ENCODE measurements at places on chromosomes 11 and 22.

GRCh38 chr11:94825031-94825430 lies 56.9 kb downstream of the AMOTL1 start:
- no peak for DNase-seq

DNA sequence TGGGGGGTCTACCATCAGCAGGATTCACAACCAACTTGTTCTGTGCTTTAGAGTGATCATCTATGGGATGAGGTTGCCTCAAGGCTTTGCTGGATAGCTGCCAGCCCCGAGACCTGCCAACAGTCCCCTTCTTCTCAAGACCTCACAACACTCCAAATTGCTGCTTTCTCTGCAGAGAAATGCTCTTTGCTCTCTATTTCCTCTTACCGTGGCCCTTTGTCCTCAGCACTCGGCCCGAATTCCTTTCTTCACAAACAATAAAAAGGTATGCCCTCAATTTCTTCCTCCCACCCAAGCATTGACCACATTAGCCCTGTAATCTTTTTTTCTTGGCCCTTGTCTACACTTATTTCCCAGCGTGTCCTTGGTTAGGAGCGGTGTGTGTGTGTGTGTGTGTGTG lies 147.4 kb upstream of the SNX19 start:
- DNase-seq = no peak

DNA sequence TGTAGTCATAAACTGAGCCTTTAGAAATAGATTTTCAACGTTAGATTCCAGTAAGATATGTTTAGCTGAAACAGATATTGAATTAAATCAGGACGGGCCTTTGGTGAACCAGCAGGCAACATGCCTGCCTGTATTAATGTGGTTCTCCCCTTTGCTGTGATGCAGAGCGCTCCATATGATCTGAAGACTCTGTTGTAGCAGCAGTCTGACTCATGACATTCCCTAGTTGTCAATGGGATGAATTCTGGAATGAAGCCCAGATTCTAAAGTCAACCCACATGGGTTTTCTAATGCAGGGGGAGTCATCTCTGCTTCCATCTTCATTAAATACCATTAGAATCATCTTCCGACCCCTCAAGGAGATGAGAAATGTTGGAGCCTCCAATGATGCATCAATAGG lies 864.5 kb downstream of the NTM start:
- DNase-seq = no peak

DNA sequence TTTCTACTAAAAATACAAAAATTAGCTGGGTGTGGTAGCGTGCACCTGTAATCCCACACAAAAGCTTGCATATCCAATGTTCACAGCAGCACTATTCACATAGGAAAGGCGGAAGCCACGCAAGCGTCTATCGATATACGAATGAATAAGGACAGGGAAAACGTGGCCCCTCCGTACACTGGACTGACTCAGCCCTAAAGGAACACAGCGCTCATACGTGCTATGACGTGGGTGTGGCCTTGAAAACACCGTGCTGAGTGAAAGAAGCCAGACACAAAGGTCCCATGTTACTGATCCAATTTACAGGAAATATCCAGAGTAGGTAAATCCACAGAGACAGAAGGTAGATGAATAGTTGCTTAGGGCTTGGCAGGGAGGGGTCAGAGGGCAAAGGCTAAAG lies 7.0 kb downstream of the LMF2 start:
- DNase-seq = no peak

DNA sequence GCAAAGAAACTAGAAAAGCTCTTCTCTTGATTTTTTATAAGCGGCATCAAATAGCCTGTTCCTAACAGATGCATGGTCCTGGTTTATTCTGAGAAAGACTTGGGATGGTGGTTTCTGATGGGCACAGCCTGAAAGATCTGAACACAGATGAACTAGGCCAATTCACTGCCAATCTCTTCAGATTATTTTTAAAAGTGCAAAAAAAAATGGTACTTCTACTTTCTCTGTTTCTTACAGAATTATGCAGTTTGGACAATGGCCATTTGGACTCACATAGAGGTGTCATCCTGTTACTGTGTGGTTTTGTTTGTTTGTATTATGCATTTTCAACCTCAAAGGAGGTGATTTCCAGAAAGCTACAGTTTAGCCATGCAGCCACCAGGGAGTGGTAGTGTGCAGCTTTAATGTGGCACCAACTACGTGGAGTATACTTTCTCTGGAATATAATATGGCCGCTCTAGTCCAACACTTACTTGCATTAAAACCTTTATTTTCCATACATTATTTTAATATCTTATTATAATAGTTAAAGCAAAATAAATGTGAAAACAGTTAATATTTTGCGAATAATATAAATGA lies 469.8 kb upstream of the KIRREL3 start:
- DNase-seq = no peak

- no peak for DNase-seq
These were observed 81.5 kb upstream of the PPARA start for GRCh38 chr22:46068593-46069491.

GRCh38 chr11:124043420-124043819 lies 2.3 kb upstream of the OR10G7 start:
- no peak for DNase-seq

DNA sequence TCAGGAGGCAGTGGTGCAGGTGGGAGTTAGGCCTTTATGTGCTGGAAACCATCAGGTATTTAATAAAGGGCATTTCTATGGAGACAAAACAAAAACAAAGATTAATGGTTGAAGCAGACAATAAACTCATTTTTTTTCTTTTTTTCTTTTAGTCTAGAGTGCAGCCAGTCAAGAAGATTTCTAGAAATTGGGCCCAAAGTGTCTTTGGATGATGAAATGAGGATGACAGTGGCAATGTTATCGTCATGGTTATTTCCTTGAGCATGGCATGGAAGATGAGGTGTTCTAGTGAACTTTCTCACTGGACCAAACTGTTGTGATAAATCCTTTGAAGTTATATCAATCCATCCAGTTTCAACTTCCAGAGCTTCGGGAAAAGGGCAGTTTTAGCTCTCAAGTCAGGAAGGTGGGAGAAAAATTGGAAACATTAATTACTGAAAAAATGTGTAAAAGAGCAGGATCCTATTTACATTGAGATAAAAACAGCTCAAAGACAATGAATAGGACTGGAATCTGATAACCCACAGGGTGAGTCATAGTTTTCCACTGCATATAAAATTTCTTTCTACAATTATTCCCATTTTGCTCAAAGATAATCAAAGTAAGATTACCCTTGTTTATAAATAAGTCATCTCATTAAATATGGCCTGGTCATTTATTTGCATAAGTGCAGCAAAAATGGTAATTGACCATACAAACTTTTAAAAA lies 33.0 kb downstream of the PRR5L start:
- peak; percentile 9 for DNase-seq
